Activated B cell treated with CpG ODN at 0.5 μM for 24 hours (primary cell): ENCODE measurements at places on chromosomes 16 and 17. TPM values are rescaled to one million over a fixed set of nuclear protein-coding genes. Genes with fewer than 3 reads are reported as not detected.
A peak's percentile ranks its signal among the peaks of the same experiment; 100 is the strongest.

GRCh38 chr17:16938496-16939207 lies 33.3 kb downstream of the TNFRSF13B start:
- no peak for DNase-seq

GRCh38 chr16:49158029-49158642 lies 123.5 kb downstream of the CBLN1 start:
- no peak for DNase-seq

DNA sequence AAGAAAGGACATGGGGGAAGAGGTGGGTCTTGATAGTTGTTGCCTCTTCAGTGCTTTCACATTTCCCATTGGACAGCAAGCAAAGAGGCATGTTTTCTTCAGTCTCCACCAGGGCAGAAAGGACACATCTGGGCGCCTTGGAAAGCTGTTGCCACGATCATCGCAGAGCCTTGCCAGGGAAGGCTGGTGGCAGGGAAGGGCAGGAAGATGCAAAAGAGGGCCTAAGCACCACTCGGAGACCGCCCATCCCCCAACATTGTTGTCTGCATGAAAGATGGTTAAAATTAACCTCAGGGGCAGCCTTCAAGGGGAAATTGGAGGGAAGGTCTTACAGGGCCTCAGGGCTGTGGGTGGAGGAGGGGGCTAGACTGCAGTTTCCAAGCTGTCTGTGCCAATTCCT lies 114.2 kb downstream of the SOX9 start:
- no peak for DNase-seq

- no peak for DNase-seq
Observed at GRCh38 chr16:66489385-66489784, 60.5 kb downstream of the TK2 start.

GRCh38 chr17:17859909-17860765 lies 23.4 kb upstream of the SREBF1 start:
- peak; percentile 65 for DNase-seq

DNA sequence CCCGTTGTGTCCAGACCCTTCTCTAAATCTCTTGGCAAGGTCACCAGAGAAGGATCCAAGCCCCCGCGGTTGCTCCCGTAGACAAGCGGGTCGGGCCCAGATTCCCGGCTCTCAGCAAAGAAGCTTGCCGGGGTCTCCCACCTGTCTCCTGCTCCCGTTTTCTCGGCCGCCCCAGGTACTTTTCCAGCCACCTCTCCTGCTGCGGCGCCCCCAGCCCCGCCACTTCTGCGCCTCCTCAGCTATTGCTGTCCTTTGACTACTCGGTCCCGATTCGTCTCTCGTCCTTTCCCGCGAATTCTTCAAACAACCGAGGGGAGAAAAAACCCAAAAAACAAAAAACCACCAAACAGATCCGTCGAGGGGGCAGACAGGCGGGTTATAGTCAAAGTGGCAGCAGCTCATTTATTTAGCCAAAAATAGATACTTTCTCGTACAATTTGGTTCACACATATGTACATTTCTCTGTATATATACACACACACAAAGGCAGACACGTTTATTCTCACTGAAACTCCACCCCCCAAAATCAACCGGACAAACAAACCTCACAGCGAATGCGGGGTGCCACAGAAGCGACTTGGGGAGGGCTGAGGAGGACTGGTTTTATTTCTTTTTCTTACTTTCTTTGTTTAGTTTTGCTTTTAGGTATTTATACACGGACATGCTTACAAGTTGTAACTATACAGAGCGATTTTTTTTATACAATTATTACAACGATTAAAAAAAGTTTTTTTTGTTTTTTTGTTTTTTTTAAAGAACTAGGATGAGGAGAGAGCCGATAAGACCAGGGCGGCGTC lies 3.5 kb downstream of the IRX3 start:
- no peak for DNase-seq

GRCh38 chr16:84692451-84693214 lies 7.2 kb upstream of the USP10 start:
- DNase-seq: no peak

GRCh38 chr17:76554131-76554530 lies 14.3 kb downstream of the PRCD start:
- no peak for DNase-seq

DNA sequence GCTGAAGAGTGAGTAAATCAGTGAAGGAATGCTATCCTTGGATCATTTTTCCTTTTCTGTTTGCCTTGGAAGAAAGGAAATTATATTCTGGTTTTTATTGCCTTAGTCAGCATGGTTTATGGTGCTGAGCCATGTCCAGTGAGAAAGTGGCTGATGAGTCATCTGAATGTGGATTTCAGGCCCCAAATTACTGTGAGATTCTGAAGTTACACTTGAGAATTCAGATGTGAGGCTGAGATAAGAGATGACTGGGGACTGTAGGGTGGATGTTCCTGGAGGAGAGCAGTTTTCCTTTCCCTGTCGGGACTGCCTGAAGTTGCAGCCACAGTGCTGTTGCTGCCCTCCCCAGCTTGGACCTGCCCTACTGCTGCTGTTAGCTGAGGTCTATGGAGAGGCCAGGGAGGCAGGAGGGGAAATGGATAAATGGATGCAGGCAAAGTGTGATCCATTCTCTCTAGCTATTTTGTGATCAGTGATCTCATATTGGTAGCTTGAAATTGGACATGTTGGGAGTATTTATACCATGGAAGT lies 4.2 kb upstream of the MAP3K14 start:
- no peak for DNase-seq

- DNase-seq: no peak
Observed at GRCh38 chr17:80097844-80098691, 3.3 kb upstream of the GAA start.

GRCh38 chr17:77208217-77208808 lies 67.5 kb downstream of the SEC14L1 start:
- DNase-seq: no peak

Gene MYH2
- not detected in 2 replicates for total RNA-seq

Gene ITGAX
- total RNA-seq: 81.9 and 100 TPM in 2 replicates

- DNase-seq: no peak
Observed at GRCh38 chr17:7972131-7972785, 30.2 kb upstream of the GUCY2D start.
